GM19239 (cell line): ENCODE measurements at places on chromosomes 6 and 20.

DNA sequence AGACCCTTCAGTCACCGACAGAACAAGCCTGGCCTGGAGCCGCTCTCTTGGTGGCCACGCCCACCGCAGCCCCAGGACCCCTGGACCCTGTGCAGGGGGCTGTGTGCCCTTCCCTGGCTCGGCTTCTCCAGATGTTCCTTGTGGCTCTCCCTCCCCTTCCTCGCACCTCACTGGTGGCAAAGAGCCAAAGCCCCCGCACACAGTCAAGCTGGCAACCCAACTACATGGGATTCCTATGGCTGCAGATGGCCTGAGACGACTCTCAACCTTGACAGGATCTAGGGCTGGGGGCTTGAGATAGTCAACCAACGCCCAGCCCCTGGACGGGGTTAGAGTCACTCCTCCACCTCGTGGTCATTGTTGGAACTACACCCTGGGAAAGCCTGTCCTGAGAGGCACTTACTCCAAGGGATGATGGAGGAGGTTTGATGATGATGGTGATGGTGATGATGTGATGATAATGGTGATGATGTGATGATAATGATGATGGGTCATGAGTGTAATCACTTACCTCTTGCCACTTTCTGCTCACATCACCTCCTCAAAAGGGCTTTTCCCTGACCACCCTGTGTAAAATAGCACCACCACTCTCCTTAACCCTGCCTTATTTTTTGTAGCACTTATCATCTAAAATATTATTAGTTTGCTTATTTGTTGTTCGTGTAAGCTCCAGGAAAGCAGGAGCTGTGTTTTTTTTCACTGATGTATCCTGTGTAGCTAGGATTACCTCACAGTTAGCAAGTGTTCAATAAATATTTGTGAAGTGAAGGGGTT lies 278.4 kb downstream of the LRFN2 start:
- DNase-seq, result peak; percentile 69

- DNase-seq, result no peak
Observed at GRCh38 chr6:161694995-161695394, 421.1 kb upstream of the AGPAT4 start.

DNA sequence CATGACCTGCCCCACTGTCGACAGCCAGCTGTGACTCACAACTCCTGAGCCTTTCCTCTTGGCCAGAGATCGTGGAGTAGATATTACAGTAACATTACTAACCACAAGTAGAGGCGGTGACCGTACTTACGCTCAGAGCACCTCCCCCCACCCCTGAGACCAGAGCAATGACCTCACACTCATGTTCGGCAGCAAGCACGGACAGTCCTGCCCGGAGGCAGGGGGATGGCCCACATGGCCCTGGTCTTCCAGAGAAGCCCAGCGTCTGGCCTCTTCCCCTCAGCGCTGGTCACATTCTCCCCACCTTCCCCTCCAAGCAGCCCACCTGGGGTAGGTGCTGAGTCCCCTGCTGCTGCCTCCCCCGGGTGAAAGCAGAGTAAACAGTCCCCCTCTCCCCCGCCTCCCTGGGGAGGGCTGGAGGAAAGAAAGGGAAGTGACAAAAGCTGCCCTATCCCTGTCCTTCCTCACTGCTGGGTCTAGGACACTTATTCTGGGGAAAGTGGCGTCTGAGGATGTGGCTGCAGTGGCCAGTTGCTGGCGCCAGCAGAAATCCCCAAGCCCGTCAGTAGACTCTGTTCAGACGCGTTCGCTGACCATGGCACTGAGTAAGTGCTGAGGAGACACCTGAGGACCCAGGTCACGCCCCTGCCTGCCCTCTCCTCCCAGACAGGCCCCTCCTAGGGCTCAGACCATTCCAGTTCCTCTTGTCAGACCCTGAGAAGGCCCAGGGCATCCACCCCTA lies 68.5 kb downstream of the MRPL14 start:
- DNase-seq, result peak; percentile 55

GRCh38 chr6:72703093-72703492 lies 81.2 kb downstream of the KCNQ5 start:
- DNase-seq, result no peak

DNA sequence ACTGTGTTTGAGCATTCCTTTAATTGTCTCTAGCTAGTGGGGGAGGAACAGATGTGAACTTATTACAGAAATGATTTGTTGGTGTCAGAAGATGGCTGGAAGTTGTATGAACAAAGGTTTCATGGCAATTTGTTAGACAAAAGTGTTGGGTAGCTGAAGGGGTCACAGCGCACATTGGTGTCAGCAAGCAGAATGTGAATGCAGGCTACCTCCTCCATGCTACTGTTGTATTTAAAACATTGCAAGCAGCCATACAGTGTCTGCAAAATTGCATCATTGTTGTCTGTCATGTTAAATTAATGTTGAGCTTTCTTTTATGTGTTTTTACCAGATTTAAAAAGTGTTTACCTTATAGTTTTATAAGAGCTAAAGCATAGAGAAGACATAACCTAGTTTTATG lies 6.2 kb downstream of the LRRC1 start:
- DNase-seq, result no peak

DNA sequence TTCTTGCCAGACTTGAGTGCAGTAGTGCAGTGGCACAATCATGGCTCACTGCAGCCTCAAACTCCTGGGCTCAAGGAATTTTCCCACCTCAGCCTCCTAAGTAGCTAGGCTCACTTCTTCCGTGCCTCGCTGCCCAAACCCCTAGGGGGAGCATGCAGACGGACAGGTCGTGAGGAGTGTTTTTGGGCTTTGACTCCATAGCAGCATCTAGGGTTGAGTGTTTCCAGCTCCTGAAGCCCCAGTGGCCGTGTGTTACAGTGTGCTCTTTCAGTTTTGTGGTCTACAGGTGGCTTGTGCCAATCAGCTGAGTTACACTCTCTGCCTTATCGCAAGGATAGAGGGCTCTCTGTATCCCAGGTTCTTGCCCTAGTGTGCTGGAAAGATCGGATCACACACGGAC lies 33.4 kb downstream of the NCOA3 start:
- no peak for DNase-seq

- DNase-seq, result no peak
Observed at GRCh38 chr6:84066536-84066935, 33.0 kb downstream of the MRAP2 start.

GRCh38 chr6:133964052-133964451 lies 11.0 kb downstream of the TBPL1 start:
- no peak for DNase-seq

DNA sequence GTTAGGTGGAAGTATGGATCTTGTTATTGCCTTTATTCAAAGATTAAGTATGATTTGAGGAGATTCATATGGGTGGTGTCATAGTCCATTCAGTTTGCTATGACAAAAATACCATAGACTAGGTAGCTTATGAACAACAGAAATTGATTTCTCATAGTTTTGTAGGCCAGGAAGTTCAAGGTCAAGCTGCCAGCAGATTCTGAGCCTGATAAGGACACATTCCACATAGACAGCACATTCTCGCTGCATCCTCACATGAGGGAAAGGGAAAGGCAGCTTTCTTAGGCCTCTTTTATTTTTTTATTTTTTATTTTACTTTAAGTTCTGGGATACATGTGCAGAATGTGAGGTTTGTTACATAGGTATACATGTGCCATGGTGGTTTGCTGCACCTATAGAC lies 27.7 kb downstream of the ME1 start:
- DNase-seq, result no peak
